AG04450 (cell line): ENCODE measurements at places on chromosomes 11 and 22.
A peak's percentile ranks its signal among the peaks of the same experiment; 100 is the strongest.

DNA sequence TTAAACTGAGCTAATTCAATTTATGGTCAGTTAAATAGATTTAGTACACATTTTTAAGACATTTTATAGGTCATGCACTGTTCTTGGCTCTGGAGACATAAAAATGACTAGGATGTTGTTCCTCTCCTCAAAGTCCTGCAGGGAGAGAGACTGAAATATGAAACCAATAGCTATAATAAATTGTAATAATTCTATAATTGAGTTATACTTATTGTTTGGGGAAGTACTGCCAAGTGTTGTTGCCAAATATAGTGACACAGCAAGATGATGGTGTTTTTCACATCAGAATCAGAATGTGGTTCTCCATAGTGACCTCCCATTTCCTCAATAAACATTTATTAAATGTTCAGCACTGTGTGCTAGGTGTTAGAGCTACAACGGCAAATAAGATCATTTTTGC lies 470.6 kb downstream of the NTM start:
- DNase-seq, result no peak

GRCh38 chr11:124584681-124585372 lies 15.0 kb downstream of the OR8A1 start:
- DNase-seq, result no peak

- DNase-seq, result no peak
Observed at GRCh38 chr11:91124363-91124762, 901.5 kb upstream of the CHORDC1 start.

- DNase-seq, result no peak
Observed at GRCh38 chr11:30314625-30315024, 8.3 kb upstream of the ARL14EP start.

- no peak for DNase-seq
Observed at GRCh38 chr22:50612528-50613221, 12.1 kb downstream of the MAPK8IP2 start.

DNA sequence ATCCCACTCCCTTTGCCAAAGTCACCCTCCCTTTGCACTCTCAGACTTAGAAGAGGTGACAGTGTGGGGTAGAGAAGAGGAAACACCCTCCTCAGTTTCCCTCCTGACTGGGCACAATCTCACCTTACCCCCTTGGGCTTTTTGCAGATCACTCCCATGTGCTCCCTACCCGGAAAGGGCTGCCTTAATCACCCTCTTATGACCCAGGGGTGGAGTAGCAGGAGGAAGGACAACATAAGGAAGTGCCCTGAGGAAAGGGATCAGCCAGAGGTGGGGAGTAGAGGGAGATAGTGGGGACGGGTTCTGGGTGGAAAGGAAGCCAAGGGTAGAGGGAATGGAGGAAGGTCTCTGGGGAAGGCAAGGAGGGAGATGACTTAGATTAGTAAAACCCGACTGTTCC lies 52.0 kb downstream of the NRXN2 start:
- DNase-seq, result no peak

DNA sequence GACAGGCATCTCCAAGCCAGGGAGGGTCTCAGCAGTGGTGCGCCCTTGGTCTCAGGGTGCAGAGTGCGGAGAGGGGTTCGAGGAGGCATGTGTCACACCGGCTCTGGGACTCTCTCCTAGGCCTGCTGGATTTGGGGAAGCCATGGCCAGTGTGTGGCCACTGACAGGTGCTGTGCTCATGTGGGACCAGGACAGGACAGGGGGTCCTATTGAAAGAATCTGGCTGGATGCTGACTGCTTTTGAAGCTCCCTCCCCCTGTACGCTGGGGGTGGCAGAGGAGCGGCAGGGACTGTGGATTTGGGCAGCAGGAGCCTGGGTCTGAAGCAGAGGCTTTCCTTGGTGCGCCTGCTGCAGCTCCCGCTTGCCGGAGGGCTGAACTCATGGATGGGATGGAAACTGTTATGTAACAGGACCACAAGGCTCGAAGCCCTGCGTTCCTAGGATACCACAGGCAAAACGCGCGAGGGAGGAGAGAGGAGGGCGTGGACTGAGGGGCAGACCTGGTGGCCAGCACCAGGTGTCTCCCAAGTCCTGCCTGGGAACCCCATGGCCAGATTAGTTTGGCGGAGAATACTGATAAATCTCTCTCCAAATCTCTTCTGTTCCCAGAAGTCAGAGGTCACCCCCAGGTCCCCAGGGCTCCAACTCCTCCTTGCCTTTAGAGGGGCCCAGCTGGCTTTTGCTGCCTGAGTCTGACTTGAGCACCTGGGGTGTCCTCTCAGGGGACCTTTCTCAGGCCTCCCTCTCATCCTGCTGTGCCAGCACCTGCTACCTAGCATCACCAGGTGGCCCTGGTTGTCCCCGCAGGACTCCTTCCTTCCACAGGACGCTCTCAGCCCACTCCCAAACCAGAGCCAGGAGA lies 13.8 kb upstream of the TEF start:
- no peak for DNase-seq

GRCh38 chr11:12924650-12925049 lies 84.5 kb upstream of the RASSF10 start:
- DNase-seq, result no peak

GRCh38 chr22:50695421-50696250 lies 23.0 kb downstream of the SHANK3 start:
- DNase-seq, result no peak

DNA sequence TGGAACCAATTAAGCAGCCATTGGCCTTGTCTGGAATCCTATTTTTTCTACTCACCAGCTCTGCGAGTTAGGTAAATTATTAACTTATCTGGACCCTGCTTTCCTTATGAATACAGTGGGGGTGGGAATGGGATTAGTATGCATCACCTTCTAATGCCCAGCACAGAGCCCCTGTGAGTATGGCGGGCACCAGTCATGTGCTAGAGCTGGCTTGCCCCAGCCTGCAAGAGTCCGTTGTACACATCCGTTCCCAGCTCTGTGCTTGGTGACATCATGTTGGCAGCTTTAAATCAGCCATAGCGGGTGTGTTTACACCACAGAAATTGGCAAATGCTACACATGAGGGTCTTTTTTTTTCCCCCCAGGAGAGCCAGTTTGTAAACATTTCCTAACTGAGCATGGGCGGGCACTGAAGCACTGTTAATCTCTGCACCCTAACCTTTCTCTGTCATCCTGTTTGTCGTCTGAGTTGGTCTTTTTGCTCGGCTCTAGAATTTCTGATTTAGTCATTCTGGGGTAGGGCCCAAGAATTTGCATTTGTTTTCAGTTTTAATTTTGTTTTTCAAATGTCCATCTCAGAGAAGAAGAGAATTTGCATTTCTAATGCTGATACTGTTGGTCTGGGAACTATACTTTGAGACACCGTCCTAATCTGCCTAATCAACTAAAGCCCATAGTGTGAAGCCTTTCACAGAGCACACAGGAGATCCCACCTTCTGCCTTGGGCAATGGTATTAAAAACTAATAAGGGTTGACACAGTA lies 130.3 kb upstream of the TBCEL start:
- DNase-seq, result no peak

GRCh38 chr22:48867891-48868290 lies 959.8 kb downstream of the BRD1 start:
- no peak for DNase-seq

GRCh38 chr11:70650075-70650909 lies 252.0 kb downstream of the CTTN start:
- DNase-seq, result peak; percentile 10

DNA sequence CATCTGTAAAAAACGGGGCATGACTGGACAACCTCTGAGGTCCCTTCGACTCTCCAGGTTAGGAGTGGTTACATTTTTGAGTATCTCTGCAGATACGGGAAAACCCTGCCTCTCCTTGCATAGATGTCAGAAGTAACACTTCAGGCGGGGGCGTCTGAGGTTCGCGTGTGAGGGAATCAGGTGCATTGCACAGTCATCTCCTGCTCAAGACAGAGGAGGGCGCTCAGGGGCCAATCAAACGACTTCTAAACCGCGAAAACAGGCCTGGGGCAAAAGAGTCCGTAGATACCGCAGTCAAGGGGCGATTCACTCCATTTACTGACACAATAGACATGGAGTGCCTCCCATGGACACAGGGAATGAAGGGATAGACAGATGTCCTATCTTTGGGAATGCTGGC lies 31.7 kb downstream of the KIRREL3 start:
- no peak for DNase-seq

- no peak for DNase-seq
Observed at GRCh38 chr11:73498343-73498742, 99.6 kb downstream of the FAM168A start.

DNA sequence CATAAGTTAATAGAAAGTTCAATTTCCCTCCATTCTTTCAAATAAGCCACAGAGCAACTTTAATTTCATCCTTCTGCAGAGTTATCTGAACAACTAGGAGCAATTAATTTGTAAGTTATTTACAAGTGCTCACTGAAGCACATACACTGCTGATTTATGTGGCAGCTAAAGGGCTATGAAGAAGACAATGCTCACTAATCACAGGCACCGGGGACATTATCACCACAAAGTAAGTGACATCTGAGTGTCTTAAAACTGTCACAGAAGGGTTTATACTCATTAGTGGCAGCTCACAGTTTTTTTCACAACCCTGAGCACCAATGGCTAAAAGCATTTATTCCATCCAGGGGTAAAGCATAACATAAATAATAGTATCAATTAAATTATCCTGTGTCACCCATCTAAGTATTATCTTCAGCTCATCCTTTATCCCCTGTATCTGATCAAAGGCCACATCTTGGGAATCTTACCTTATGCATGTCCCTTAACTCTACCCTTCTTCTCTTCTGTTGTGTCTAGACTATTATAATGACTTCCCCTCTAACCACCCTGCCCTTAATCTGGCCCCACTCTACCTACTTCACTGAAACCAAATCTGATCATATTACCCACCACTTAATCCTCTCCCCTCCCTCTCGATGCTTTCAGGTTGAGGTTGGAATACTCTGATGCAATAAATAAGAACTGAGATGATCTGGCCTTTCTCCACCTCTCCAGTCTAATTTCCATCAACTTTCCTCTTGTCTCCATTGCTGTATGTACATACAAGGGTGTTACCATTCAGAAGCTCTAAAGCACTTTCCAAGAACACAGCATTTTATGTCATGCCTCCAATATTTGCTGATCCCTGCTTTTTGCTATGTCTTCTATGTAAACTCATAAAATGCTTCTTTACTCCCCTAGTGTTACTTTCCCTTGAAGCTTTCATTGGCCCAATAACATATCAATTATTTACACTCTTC lies 252.7 kb downstream of the CASP12 start:
- DNase-seq, result no peak

- peak; percentile 71 for DNase-seq
Observed at GRCh38 chr22:29626497-29627195, 23.2 kb downstream of the NF2 start.

- no peak for DNase-seq
Observed at GRCh38 chr22:28826921-28827320, 26.6 kb upstream of the XBP1 start.

- DNase-seq, result no peak
Observed at GRCh38 chr11:77377734-77378133, 76.2 kb upstream of the GDPD4 start.

DNA sequence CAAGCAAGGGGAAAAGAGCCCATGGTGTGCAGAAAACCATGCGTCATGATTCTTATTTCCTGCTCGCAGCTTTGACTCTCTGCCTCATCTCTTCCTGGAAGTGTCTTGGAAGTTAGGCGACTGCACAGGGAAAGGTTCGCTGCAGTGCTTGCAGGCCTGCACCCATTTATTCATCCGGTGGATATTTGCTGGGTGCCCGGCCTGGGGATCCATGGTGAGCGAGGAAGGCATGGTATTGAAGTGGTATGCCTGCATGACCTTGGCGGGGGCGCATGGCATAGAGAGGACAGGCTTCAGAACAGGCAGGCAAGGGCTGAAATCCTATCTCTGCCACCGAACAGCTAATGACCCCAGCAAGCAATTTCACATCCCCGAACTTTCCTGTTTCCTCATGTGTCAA lies 40.6 kb downstream of the FAM83F start:
- no peak for DNase-seq

- DNase-seq, result no peak
Observed at GRCh38 chr22:40423310-40423688, 52.9 kb downstream of the SGSM3 start.

GRCh38 chr11:72363112-72363511 lies 71.2 kb downstream of the CLPB start:
- no peak for DNase-seq

GRCh38 chr11:112345706-112346105 lies 85.0 kb upstream of the PLET1 start:
- no peak for DNase-seq

GRCh38 chr22:46267431-46268279 lies at the start of gene TTC38:
TSS of gene TTC38 (plus strand) at chr22:46268008. CDS start at chr22:46268040, 32 bp downstream.
- DNase-seq, result no peak
